ENCODE measurements at places on chromosomes 12 and 14.
A peak's percentile ranks its signal among the peaks of the same experiment; 100 is the strongest.

DNA sequence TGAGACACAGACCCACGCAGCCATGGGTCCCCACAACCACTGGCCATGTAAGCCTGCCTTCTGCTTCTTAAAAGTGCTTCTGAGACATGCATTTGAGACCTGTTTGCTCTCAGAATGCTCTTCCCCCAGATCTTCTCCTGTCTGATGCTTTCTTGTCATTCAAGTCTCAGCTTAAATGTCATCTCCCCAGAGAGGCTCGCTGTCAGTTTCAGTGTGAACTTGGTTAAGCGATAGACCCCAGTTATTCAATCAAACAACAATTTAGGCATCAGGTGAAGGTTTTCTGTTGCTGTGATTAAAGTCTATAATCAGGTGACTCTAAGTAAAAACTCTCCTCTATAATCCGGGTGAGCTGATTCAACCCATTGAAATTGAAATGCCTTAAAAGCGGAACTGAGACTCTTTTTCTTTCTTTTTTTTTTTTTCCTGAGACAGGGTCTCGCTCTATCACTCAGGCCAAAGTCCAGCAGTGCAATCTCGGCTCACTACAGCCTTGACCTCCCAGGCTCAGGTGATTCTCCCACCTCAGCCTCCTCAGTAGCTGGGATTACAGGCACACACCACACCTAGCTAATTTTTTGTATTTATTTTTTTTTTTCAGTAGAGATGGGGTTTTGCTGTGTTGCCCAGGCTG is 123.4 kb downstream of the KSR2 start:
- DNase-seq: no peak

- no peak for DNase-seq
Observed at GRCh38 chr14:39877577-39878190, 445.5 kb upstream of the FBXO33 start.

DNA sequence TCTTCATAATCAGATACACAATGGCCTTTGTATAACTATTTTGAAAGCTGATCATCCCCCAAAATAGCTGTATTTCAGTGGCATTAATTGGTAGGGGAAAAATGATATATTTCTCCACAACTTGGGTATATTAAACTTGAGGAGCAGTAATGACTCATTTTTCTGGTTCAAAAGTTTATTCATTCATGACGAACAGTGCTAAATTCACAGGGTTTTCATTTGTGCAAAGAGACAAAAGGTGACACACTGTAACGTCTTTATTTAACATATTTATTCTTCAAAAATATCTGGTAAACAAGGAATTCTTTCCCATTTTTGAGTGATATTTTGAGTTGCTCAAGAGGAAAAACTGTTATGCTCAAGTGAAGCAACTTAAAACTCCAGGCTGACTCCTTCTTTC is 415.5 kb upstream of the SOX5 start:
- DNase-seq: no peak

- DNase-seq: no peak
Observed at GRCh38 chr12:29662734-29663323, 120.9 kb downstream of the TMTC1 start.

- DNase-seq: no peak
Observed at GRCh38 chr14:77580477-77580876, 36.0 kb downstream of the SPTLC2 start.

DNA sequence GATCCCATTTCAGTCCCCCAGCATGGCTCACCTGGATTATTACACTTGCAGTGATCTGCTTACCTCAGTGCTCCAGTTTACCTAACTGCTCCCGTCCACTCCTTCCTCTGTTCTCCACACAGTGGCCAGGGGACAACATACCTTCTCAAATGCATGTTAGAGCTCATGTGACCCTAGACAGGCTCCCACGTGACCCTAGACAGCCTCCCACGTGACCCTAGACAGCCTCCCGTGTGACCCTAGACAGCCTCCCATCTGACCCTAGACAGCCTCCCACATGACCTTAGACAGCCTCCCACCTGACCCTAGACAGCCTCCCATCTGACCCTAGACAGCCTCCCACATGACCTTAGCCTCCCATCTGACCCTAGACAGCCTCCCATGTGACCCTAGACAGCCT is 226.0 kb upstream of the TMEM132C start:
- DNase-seq: no peak

GRCh38 chr12:96714199-96714598 is 192.9 kb upstream of the NEDD1 start:
- no peak for DNase-seq

DNA sequence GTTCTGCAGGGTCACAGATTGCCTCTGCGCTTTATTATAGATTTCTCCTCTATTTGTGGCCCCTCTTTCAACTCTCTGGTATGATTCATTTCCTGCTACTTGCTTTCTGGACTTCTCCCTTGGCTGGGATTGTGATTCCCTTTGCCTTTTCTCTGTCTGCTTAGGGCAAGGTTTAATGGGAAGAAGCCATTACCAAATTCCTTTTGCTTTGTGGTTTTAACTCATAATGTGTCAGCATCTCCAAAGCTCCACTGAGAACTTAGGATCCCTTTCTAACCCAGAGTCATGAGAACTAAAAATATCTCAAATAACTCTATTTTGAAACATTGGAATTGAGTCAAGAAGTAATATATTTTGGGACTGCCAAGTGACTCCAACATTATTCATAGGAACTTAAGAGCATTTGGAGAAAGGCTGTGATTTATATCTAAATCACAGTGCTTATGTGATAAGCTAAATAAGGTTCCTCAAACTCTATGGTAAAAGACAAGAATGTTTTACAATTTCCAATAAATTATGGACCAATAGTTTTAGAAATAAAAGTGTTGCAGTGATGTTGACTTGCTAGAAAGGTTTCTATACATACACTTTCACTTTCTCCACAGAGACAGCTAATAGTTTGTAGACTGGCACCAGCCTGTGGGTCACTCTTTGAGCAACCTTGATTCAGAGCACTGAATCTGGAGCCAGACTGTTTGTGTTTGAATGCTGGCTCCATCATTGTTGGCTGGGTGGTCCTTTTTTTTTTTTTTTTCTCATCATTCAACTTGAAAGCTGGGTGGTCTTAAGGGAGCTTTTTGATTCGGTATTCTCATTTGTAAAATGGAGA is 93.9 kb downstream of the DACT1 start:
- peak; percentile 55 for DNase-seq

GRCh38 chr12:6310771-6311610 is 509 bp downstream of the PLEKHG6 start:
- DNase-seq: no peak

DNA sequence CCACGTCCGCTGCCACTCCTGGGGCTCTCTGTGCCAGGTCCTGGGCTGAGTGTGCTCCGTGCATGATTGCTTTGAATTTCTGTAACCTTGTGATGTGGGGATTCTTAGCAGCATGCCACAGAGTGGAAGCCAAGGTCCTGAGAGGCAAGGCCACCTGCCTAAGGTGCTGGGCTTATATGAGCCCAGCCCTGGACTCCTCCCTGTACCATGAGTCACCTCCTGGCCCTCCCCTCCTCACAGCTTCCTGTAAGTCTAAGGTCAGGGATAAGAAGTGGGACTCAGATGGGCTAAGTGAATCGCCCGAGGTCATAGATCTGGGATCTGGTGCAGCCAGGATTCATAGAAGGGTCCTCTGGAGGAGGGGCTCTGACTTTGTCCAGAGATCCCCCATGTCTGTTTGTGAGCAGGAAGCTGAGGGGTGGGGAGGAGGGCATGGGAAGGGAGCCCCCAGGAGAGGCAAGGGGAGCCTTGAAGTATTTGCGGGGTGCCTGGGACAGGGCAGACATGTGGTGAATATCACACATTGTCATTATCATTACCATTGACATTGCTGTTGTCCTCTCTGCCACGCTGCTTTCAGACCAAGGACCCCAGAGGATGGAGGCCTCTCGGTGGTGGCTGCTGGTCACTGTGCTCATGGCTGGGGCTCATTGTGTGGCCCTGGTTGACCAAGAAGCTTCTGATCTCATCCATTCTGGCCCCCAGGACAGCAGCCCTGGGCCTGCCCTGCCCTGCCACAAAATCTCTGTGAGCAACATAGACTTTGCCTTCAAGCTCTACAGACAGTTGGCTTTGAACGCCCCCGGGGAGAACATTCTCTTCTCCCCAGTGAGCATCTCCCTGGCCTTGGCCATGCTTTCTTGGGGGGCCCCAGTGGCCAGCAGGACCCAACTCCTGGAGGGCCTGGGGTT is 28.8 kb downstream of the SERPINA3 start:
- DNase-seq: no peak

GRCh38 chr12:5000658-5001385 is 42.9 kb upstream of the KCNA5 start:
- DNase-seq: no peak

DNA sequence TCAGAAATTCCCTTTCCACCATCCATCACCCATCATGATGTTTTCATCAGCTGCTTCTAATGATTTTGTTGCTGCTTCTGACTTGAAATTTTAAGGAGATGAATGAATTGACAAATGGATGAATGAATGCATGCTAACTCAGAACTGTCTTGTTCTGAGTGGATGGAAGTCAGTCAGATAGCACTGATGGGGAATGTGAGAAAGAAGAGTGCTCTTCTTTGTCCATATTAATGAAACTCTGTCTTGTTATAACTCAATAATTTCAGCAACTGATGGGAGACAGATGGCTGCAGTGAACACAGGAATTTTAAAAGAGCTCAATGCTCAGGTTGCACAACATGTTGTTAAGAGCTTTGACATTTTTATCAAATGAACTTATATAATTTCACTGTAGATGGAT is 422.0 kb downstream of the TRHDE start:
- DNase-seq: no peak

DNA sequence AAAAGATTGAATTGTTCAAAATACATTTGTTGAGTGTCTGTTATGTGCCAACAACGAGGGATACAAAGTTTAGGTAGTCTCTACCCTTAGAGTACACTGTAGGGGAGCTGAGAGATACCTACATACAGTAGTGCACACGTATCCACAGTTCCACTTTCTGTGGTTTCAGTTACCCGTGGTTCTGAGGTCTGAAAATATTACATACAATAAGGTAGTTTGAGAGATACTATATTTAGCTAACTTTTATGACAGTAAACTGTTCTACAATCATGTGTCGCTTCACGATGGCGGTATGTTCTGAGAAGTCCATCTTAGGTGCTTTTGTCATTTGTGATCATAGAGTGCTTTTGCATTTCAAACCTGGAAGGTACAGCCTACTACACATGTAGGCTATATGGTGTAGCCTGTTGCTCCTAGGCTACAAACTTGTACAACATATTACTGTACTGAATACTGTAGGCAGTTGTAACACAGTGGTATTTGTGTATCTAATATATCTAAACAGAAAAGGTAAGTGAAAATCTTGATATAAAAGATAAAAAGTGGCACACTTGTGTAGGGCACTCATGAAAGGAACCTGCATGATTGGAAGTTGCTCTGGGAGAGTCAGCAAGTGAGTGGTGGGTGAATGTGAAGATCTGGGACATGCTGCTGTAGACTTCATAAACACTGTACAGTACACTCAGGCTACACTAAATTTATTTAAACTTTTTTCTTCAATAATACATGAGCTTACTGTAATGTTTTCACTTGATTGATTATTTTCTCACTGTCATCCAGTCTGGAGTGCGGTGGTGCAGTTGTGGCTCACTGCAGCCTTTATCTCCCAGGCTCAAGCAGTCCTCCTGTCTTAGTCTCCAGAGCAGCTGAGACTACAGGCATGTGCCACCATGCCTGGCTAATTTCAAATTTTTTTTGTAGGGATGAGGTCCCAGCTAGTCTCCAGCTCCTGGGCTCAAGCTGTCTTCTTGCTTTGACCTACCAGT is 4.0 kb downstream of the CPSF6 start:
- no peak for DNase-seq

DNA sequence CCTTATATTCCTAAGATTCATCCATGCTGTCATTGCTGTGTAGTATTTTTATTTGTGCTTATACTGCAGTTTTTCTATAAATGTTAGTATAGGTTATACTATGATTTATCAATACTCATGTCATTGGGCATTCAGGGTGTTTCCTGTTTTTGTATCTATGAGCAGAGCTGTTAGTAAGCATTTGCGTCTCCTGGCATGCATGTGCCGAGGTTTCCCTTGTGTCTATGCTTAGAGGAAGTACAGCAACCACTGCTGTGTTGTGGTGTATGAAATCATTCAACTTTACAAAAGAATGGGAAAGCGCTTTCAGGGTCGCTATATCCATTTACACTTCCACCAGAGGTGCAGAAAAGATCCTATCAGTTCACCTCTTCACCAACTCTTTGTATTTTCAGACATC is 122.7 kb downstream of the RGS6 start:
- DNase-seq: no peak

- DNase-seq: no peak
Observed at GRCh38 chr12:89454080-89454848, 70.3 kb downstream of the GALNT4 start.

DNA sequence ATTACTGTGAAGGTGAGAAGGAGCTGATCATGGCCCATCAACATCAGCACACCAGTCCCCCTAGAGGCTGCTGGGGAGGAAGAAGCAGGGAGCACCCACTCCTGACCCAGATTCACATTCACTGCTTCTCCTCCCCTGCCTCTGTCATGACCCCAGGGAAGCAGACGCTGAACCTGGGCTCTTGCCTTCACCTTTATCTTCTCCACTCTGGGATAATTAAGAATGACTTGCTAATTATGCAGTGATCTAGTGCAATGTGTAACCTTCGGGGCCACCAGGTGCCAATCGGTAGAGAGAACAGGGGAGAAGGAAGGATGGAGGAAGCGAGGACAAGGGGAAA is 44.4 kb upstream of the IQSEC3 start:
- DNase-seq: no peak

- DNase-seq: no peak
Observed at GRCh38 chr14:48140804-48141203, 465.4 kb upstream of the MDGA2 start.

DNA sequence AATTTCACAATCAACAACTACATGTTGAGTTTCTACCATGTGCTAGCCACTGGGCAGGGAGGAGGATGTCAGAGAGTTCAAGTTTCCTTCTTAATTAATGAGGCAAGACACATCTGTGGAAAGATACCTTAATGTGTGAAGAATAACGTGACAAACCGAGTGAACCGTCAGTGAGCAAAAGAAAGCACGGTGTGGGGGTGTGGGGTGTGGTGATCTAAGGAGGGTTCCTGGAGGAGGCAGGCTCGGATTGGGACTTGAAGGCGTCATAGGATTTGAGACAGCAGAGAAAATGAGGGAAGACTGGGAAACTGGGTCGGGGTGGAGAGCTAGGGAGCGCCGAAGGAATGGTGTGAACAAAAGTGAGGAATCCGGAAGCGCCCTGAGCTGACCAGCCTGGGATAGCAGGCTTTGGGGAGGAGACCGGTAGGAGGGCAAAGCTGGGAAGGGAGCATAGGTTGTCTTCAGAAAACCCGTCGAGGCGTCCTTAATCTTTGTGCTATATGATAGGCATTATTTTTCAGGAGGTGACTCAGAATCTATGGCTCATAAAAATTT is 22.3 kb downstream of the GALNT8 start:
- peak; percentile 27 for DNase-seq

GRCh38 chr14:57897144-57897748 is 31.4 kb upstream of the SLC35F4 start:
- DNase-seq: peak; percentile 39

- no peak for DNase-seq
Observed at GRCh38 chr12:81558031-81558430, 201.1 kb downstream of the PPFIA2 start.
